ENCODE measurements at places on chromosomes 5 and 9.

DNA sequence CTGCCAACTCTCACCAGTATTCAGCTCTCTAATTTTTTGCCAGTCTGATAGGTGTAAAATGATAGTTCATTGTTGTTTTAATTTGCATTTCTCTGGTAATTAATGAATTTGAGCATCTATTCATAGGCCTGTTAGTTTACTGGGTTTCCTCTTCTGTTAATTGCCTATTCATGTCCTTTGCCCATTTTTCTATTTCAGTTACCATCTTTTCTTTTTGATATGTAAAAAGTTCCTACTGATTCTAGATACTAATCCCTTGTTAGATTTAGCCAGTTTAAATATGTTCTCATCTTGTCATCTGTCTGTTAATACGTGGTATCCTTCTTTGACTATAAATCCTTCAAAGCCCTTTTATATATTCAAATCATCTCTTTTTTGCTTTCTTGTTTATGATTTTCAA is 247.8 kb downstream of the ARHGAP26 start:
- DNase-seq, result no peak

DNA sequence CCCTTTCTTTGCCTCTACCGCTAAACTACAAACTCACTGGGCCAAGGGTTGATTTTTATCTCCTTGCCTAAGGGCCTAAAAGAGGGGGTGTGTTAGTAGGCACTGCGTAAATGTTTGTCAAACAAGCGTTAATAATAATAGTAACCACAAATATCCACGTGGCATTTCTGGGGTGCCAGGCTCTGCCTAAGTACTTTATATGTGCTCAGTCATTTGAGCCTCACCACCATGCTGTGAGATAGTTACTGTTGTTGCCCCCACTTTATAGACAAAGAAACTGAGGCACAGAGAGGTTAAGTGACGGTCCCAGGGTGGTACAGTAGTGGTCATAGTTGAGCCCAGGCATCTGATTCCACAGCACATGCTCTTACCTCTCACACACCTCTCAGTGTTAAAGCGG is 52.4 kb downstream of the ERGIC1 start:
- no peak for DNase-seq

- DNase-seq, result no peak
Measured at GRCh38 chr9:120681121-120681520, 33.1 kb downstream of the MEGF9 start.

DNA sequence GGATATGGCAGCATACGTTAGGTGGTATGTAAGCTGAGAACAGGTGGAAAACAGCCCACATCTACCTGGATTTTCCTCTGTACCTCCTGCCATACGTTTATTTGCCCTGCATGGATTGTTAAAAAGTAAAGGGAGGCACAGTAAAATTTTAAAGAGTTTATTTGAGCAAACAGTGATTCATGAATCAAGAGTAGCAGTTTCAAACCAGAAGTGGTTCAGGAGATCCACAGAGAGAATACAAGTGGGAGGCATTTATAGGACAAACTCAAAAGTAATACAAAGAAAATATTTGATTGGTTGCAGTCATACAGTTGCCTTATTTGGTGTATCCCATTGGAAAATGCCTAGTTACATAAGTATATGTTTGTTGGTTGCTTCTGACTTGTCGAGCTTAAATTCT is 117.6 kb downstream of the FAM170A start:
- no peak for DNase-seq

DNA sequence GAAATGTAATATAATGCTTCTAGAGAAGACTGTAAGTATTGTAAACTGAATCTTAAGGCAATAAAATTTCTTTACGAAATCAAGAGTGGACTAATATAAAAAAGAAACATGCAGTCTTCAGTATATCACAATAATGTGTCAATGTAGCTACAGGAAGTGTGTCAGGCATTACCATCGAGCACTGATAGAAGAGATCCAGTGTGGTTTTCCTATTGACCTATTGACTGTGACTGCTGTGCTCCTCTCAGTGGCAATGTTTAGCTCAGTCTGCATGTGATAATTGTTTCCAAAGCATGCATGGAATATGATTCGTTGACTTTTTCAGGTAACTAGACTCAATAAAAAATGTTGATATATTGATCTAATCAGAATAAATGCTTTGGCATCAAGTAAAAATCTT is 20.3 kb upstream of the PCSK1 start:
- DNase-seq, result no peak

DNA sequence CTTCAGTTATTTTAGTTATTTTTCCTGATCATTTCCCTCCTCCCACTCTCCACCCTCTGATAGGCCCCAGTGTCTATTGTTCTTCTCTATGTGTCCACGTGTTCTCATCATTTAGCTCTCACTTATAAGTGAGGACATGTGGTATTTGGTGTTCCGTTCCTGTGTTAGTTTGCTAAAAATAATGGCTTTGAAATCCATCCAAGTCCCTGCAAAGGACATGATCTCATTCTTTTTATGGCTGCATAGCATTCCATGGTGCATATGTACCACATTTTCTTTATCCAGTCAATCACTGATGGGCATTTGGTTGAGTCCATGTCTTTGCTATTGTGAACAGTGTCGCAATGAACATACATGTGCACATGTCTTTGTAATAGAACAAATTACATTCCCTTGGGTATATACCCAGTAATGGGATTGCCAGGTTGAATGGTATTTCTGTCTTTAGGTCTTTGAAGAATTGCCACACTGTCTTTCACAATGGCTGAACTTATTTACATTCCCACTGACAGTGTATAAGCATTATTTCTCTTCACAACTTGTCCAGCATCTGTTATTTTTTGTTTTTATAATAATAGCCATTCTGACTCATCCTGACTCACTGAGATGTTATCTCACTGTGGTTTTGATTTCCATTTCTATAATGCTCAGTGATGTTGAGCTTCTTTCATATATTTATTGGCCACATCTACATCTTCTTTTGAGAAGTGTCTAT is 17.2 kb upstream of the DIRAS2 start:
- DNase-seq, result no peak

GRCh38 chr5:87094833-87095232 is 172.8 kb upstream of the RASA1 start:
- DNase-seq, result no peak

DNA sequence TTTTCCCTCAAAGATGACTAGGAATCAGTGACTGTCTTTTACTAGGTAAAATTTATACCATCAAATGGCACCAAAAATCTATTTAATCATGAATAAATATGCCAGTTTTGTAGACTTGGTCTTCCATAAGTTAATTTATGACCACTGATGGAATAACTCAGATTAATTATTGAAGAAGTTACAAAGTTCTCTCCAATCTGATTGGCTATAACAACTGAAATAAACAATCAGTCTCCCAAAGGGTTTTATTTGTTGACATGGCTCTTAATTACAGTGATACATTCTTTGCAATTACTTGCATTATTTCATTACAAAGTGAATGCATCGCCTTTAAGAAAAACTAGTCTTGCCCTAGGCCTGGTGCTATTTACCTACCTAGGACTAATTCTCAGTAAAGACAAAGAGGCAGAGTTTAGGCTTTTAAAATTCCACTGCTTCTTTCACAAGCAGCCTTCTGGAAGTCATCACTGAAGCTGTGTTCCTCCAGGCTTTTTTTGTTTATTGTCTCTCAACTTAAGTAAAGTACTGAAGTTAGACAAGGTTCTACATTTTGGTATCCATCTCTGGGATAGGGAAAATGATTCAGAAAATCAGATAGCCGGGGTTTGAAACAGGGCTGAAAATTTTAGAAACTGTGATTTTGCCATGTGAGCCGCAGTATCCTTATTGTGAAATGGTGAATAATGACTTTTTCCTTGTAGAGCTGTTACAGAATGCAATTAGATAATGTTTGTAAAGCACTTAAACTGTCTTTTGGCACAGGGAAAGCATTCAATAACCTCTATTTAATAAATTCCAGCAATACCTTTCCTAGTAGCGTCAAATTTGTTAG is 2.5 kb downstream of the STOM start:
- no peak for DNase-seq

DNA sequence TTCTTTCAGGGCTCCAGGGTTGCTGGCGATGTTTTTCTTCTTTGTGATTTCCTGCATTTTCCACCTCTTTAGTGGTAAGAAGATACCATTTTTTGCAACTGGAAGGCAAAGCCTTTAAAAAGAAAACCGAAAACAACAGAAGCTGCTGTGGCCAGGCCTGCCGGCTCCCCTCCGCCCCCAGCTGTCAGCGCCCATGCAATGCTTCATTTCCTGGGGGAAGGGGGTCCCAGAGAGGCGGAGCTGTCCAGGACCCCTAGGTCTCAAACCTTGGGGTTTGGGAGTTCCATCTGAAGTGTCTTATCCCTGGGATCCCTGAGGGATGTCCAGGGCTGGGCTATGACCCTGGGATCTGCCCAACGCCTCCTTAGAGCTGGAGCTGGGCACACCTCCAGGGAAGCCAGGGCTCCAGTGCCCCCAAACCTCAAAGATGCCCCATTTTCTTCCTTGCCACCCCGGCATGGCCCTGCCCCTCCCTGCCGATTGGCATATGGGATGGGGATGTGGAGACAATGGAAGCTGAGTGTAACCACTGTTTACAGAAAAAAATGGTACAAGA is 257.2 kb upstream of the MVB12B start:
- no peak for DNase-seq

GRCh38 chr9:108197899-108198298 is 657.9 kb downstream of the ACTL7B start:
- DNase-seq, result no peak

DNA sequence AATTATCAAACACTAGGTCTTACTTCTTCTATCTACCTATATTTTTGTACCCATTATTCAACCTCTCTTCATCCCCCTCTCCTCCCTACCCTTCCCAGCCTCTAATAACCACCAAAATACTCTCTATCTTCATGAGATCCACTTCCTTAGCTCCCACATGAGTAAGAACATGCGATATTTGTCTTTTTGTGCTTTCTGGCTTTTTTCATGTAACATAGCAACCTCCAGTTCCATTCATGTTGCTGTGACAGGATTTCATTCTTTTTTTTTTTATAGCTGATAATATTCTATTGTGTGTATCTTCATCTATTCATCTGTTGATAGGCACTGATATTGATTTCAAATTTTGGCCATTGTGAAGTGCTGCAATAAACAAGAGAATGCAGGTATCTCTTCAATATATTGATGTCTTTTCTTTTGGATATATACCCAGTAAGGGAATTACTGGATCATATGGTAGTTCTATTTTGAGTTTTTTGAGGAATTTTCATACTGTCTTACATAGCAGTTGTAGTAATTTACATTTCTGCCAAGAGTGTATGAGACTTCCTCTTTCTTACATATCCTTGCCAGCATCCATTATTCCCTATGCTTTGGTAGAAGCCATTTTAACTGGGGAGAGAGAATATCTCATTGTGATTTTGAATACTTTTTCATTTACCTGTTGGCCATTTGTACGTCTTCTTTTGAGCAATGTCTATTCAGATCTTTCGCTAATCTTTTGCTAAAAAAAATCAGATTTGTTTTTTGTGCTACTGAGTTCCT is 156.8 kb downstream of the DCP2 start:
- no peak for DNase-seq

DNA sequence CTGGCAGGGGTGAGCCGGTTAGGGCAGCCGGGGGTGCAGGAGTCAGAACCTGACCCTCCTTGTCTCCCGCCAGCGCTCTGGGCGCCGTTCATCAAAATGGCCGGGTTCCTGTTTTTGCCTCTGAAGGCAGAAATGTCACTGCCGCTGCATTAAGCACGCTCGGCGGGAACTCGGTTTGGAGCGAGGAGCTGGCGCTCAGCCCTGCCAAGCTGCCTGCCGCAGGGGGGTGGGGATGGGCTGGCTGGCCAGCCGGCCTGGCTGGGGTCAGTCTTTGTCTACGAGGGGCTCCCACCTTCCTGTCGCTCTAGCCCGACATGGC is 63.7 kb downstream of the CXXC5 start:
- DNase-seq, result no peak

DNA sequence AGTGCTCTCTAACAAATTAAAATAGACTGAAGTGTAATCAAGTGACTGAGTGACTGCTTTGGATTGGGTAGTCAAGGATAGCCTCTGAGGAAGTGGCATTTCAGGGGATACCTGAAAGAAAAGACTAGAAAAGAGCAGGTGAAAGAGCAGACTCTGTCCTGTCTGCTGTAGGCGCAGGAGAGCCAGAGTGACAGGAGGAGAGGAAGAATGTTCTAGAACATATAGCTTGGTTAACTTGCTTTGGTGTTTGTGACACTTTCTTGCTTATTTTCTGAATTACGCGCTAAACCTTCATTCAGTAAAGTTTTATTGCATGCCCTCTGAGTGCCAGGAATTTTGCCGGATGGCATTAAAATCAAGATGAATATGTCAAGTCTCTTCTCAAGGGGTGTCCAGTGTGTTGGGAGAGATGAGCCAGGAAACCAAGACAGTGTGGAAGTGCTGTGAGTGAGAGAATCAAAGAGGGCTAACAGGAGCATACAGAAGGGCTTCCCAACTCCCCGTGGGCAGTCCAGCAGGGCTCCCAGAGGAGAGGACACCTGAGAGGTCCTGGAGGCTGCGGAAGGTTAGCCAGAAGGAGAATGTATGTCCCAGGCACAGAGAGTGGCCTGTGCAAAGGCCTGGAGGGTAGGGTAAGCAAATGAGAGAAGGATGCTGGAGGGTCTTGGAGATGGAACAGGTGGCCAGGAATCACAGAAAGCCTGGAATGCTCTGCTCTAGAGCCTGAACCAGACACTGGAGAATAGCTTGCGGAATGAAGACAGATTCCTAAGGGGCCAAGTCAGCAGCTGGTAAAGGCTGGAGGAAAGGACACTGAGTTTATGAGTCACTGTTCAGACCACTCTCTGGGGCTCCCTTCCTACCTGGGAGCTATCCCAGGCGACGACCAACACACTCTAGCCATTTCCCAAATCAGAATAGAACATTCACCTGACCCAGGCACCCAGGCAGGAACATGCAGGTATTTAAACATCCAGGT is 59.3 kb downstream of the SLC22A5 start:
- no peak for DNase-seq

DNA sequence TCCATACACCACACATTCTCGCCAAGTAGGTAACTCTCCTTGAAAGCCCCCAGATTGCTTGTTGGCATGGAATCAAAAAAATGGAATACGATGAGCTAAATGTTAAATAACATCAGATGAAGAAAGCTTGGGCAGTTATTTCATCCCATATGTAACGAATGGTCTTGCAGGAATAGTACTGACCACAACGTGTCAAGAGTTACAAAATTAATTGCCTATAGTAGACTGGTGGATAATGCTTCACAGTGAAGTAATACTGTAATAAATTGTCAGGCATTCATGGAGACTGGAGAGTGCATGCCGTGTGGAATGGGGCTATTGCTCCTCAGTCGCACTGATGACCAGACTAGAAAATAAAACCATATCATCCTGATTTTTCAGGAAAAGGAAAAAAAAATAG is 1628.7 kb downstream of the MAT2B start:
- no peak for DNase-seq

DNA sequence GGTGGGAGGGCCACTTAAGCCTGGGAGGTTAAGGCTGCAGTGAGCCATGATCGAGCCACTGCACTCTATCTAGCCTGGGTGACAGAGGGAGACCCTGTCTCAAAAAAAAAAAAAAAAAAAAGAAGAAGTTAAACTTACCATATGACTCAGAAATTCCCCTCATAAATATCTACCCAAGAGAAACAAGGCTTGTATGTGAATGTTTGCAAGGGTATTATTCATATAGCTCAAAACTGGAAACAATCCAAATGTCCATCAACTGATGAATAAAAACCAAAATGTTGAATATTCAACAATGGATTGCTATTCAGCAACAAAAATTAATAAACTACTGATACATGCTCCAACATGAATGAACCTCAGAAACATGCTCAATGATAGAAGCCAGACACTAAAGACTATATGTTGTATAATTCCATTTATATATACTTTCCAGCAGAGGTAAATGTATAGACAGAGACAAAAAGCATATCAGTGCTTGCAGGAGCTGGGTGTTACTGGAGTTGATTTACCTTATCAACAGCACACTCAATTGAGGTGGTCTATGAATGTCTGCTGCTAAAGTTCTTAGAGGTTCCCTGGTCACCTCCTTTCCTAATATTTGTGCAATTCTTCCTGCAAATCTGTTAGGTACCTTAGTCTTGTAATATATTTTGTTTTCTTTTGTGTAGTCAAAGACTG is 5.3 kb upstream of the SREK1 start:
- no peak for DNase-seq
